ENCODE measurements at places on chromosomes 13 and 19. TPM values are rescaled to one million over a fixed set of nuclear protein-coding genes. Genes with fewer than 3 reads are reported as not detected.

Gene SUCLA2
- total RNA-seq = 46.7 TPM

Gene PLPPR3
- total RNA-seq = not detected

Gene SCN1B
- total RNA-seq = 3.1 TPM

Gene NAPSA
- 15.7 TPM for total RNA-seq

Gene SYMPK
- 118 TPM for total RNA-seq

Gene PLIN4
- total RNA-seq = 0.32 TPM

Gene SHC2
- total RNA-seq = 0.65 TPM

Gene ERVV-1
- not detected for total RNA-seq

Gene WDR87
- 0.09 TPM for total RNA-seq

Gene ZNF208
- total RNA-seq = not detected

Gene GARRE1
- 19.8 TPM for total RNA-seq

Gene IGSF23
- total RNA-seq = not detected

Gene ZNF723
- not detected for total RNA-seq

Gene RAD23A
- 171 TPM for total RNA-seq

Gene TUBGCP3
- 36.2 TPM for total RNA-seq

Gene TMC4
- not detected for total RNA-seq

Gene APOC4
- total RNA-seq = not detected

Gene NAA16
- total RNA-seq = 45.9 TPM

Gene FCER2
- 4.6 TPM for total RNA-seq

Gene ZNF135
- total RNA-seq = not detected

Gene FCHO1
- 115 TPM for total RNA-seq
